ENCODE measurements at places on chromosomes 1 and 21. TPM values are rescaled to one million over a fixed set of nuclear protein-coding genes. Genes with fewer than 3 reads are reported as not detected.

GRCh38 chr1:26761217-26761616 is 26.5 kb upstream of the PIGV start:
- H3K4me3 ChIP-seq: no peak overlapping the region
- no peak overlapping the region for H3K27ac ChIP-seq
- DNase-seq: no peak

DNA sequence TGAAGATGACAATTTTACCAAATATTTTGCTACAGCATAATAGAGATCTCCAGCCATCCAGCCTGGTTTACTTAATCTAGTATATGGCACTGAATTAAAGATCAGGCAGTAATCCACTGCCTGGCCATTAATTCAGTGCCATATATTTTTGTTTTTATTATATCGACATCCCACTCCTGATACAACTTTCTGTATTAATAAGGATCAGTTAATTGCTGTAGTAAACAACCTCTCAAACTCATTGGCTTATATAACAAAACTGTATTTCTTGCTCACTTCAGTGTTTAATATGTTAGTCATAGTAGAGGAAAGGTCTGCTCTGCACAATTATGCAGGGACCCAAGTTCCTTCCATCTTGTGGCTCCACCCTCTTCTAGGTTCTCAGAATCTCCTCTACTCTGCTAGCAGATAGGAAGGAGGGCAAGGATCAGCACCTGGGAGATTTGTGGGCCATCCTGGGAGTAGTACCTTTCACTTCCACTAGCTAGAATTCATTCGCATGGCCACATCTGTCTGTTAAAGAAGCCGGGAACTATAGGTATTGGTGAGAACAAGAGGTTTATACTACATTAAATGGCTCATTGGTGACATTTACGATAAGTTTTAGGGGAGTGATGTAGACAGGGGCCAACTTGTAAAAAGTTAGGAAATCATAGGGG is 3.6 kb upstream of the ZDHHC18 start:
- peaks cover 7% of the 10 kb centered on the region for H3K27me3 ChIP-seq
- H3K36me3 ChIP-seq: peaks cover 3% of the 10 kb centered on the region
- no peak overlapping the region for H3K27ac ChIP-seq
- DNase-seq: no peak

The SLC30A2 gene
- total RNA-seq: 0.41 TPM

DNA sequence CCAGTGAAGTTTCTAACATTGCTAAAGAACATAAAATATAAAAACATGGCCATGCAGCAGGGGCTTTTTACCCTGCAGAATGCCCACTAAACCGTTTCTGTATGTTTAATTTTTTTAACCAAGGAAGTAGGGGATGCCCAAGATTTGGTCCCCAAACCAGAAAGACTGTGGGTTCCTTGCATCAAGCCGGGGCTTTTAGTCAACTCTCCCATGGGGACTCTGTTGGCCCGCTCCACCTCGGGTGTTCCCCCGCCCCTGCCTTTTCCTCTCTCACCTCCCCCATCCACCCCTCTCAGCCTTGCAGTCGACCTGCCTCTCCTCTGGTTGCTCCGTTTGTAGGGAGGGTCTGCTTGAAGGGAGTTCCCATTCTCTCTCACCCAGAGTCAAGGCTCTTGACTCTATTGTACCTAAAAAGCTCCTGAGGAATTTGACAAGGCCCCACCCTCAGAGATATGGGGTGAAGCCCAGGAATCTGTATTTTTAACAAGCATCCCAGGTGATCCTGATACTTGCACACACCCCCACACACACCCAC is 117.5 kb downstream of the TOMM20 start:
- H3K4me1 ChIP-seq: peaks cover 22% of the 10 kb centered on the region
- H3K27ac ChIP-seq: no peak overlapping the region
- no peaks in the 10 kb centered on the region for H3K27me3 ChIP-seq

The ADGRB2 gene
- 30.1 TPM for total RNA-seq

DNA sequence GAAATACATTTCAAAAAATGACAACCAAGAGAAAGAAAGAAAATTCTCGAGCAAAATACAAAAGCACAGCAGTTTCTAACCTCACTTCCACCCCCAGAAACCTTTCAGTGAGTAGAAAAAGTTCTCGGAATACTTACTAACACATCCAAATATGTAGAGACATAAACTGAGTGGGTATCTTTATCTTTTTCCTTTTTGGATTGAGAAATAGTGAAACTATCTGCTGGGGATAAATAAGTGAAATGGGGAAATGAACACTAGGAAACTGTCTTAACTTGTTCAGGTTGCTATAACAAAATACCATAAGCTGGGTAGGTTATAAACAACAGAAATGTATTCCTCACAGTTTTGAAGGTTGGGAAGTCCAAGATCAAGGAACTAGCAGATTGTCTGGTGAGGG is 72.0 kb downstream of the VCAM1 start:
- H3K4me1 ChIP-seq: peaks cover 26% of the 10 kb centered on the region
- no peak overlapping the region for H3K4me3 ChIP-seq
- H3K36me3 ChIP-seq: no peaks in the 10 kb centered on the region
- no peak for DNase-seq
- no peaks in the 10 kb centered on the region for H3K27me3 ChIP-seq

DNA sequence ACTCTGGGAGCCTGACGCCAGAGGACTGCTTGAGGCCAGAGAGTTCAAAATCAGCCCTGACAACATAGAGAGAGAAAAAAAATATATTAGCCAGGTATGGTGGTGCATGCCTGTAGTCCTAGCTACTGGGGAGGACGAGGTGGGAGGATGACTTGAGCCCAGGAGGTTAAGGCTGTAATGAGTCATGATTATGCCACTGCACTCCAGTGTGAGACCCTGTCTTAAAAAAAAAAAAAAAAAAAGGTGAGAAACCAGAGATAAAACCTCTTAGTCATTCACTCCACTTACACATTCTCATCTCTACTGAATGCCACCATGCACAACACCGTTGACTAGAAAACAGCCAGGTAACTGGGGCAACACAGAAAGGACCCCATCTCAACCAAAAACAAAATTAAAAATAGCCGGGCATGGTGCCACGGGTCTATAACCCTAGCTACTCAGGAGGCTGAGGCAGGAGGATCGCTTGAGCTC is 178.1 kb downstream of the SLC45A1 start:
- no peak overlapping the region for H3K4me3 ChIP-seq
- H3K36me3 ChIP-seq: peaks cover 70% of the 10 kb centered on the region
- DNase-seq: no peak

Measured in WTC11 (cell line).